Activated CD4-positive, alpha-beta T cell treated with anti-CD3 and anti-CD28 coated beads, Interleukin-2, amount 50 U/mL, for 48 hours (primary cell): ENCODE measurements at places on chromosomes 7 and 10.
A peak's percentile ranks its signal among the peaks of the same experiment; 100 is the strongest.

- DNase-seq = peak; percentile 84
These were observed 2.2 kb downstream of the GNB2 start for GRCh38 chr7:100675581-100676350.

- DNase-seq = no peak
These were observed 23.3 kb downstream of the CARD11 start for GRCh38 chr7:3020416-3020815.

- no peak for DNase-seq
These were observed 174.1 kb upstream of the YAE1 start for GRCh38 chr7:39392151-39392550.

- no peak for DNase-seq
These were observed 9.2 kb downstream of the CPSF4 start for GRCh38 chr7:99447943-99448342.
